GM03348 (cell line): ENCODE measurements at places on chromosomes 11 and 22.
A peak's percentile ranks its signal among the peaks of the same experiment; 100 is the strongest.

GRCh38 chr11:114472661-114473060 is 33.4 kb downstream of the REXO2 start:
- DNase-seq, result no peak

- DNase-seq, result no peak
Observed at GRCh38 chr11:61710019-61710418, 29.8 kb downstream of the DAGLA start.

DNA sequence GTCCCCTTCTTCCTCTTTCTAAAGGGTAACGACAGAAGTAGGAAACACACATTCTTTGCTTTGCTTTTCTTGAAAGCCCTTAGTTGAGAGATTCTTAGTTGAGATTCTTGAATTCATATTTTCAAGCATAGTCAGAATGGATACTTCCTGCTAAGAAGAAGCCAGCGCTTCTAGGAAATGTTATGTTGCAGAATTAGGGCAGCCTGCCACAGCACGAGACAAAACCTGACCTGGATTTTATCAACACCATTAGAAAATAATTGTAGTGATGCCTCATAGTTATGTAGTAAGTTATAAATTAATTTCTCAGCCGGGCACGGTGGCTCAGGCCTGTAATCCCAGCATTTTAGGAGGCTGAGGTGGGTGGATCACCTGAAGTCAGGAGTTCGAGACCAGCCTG is 37.9 kb upstream of the NUP160 start:
- peak; percentile 79 for DNase-seq

- no peak for DNase-seq
Observed at GRCh38 chr11:33006010-33006409, 9.7 kb upstream of the DEPDC7 start.

DNA sequence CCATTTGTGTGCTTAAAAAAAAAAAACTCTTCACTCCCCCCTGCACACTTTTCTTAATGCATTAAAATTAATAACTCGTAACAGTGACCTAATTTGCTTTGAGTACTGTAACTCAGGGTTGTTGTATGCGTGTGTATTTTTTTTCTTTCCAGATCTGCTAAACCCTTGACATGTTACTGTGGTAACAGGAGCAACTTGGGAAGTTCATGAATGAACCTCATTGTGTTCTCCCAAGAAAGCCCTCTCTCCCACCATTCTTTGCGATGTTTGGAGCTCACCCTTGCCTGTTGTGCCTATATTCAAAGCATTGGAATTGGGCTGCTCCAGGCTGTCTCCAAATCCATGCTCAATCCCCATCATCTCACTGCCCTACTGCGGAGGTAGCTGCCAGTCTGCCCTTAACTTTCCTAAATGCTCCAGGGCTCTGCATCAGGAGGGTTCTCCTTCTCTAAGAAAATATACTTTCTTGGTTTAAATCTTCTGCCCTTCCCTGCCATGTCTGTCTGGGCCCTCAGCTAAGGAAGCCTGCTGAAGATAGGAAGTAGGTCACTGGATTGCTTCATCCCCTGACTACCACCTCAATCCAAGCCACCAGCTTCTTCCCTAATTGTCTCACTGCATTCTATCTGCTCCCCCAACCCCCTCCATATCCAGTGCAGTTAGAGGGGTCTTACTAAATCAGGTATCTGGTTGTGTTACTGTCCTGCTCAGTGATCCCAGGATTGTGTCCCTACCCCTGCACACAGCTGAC is 70.3 kb downstream of the KIRREL3 start:
- no peak for DNase-seq

GRCh38 chr11:13062115-13062514 is 53.0 kb downstream of the RASSF10 start:
- no peak for DNase-seq

- DNase-seq, result peak; percentile 75
Observed at GRCh38 chr22:31347251-31348008, 1.3 kb upstream of the PATZ1 start.

GRCh38 chr22:22600531-22601261 is 41.6 kb upstream of the PRAME start:
- no peak for DNase-seq

- no peak for DNase-seq
Observed at GRCh38 chr11:47391077-47391583, 12.8 kb upstream of the SPI1 start.
